ENCODE measurements at places on chromosomes 12 and 14.

- DNase-seq, result no peak
These were observed 208.2 kb upstream of the RTL1 start for GRCh38 chr14:101111620-101112290.

DNA sequence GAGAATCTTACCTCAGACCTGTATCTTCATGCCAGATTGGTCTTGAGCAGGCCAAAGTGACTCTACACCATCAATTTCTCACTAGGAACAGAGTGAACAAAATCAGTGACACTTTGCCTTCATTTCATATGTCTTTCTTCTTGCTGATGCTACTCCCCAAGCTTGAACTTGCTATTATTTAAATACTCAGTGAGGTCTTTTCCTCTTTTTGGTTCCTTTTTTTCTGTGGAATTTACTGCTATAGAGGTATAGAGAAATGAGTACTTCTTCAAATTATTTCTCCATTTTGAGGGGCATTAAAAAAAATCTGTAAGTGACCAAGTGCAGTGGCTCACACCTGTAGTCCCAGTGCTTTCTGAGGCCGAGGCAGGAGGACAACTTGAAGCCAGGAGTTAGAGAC lies at the start of gene GPR33:
Gene GPR33, minus strand, starts transcription at position 154 of the 400 bp plus-strand sequence. CDS start 4,074 bp downstream, outside the sequence.
- DNase-seq, result no peak

- DNase-seq, result no peak
These were observed 151.2 kb upstream of the DIO3 start for GRCh38 chr14:101410126-101410525.

DNA sequence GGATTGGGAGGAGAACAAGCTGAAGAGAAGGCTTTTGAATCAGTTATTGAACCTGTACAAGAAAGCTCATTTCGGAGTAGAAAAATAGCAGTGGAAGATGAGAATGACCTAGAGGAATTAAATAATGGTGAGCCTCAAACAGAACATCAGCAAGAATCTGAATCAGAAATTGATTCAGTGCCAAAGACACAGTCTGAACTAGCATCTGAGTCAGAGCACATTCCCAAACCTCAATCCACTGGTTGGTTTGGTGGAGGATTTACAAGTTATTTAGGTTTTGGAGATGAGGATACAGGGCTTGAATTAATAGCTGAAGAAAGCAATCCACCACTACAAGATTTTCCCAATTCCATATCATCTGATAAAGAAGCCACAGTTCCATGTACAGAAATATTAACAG lies 13.5 kb downstream of the MIA2 start:
- DNase-seq, result no peak

DNA sequence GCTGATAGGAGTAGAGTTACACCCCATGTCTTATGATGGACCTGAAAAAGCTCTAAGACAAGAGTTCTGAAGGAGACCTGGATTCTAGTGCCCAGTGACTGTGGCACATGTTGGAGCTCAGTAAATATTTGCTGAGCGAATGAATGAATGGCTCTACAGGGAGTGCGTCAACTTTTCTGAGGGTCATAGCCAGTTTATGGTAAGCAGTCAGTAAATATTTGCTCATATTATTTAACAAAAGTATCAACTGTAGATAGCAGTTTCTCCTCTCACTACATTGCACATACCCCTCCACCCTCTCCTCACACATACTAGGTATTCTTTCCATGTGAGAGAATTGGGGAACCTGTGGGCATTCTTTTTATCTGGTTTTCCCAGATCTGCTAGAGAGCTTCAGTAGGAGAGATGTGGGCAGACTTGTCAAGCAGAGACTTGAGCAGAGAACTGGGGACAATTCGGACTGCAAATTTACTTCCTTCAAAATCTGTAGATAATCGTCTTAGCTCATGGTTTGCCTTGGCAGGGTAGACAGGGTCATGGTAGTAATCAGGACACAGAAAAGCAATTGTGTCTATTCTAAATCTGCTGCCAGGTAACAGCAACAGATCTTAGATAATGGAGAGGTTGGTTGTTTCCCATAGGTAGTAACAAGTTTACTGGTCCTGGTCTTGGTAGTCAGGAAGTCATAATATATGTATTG lies 5.7 kb downstream of the SLC4A8 start:
- DNase-seq, result no peak

- no peak for DNase-seq
These were observed 9.9 kb upstream of the ACVR1B start for GRCh38 chr12:51941604-51942003.

DNA sequence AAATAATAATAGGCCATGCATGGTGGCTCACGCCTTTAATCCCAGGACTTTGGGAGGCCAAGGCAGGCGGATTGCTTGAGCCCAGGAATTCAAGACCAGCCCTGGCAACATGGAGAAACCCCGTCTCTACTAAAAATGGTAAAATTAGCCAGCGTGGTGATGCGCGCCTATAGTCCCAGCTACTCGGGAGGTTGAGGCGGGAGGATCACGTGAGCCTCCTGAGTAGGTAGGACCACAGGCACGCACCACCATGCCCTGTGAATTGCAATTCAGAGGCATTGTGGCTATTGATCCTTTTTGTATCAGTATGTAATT lies 2.3 kb downstream of the ARHGDIB start:
- DNase-seq, result no peak

GRCh38 chr12:8226355-8226754 lies 1.1 kb downstream of the FAM90A1 start:
- DNase-seq, result no peak

- no peak for DNase-seq
These were observed 93.4 kb upstream of the TMEM132D start for GRCh38 chr12:129997239-129997638.

- DNase-seq, result no peak
These were observed 54.3 kb downstream of the NINJ2 start for GRCh38 chr12:608921-609320.

DNA sequence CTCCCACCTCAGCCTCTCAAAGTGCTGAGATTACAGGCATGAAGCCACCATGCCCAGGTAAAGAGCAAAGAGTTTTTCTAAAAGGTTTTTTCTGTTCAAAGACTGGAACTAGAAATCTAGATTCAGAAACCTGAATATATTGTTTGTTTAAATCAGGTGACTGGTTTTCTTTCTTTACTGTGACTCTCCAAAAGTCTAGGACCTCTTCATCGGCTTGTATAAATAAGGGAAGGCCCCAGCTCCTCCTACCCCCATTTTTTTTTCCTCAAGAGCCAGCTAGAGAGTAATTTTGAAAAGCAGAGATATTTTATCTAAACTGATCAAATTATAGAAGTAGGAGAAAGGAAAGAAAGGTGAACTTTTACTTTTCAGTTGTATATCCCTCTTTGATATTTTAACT lies 48.0 kb downstream of the TMEM116 start:
- DNase-seq, result no peak

DNA sequence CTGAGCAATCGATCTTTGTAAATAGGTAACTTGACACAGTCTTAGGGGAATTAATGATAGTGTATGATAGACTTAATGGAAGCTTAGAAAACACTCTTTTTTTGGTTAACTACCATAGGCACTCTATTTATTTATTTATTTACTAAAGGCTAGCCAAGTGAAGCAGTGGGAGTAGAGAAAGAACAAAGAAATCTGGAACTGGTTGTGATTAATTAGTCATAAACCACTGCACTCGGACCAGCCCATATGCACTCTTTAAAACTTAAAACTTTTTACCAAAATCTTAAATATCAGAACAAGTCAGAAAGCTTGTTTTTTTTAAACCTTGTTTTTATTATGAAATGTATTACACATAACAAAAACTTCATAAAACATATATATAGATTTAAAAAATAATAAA lies 49.5 kb upstream of the SRP54 start:
- DNase-seq, result no peak

- DNase-seq, result no peak
These were observed 167.2 kb upstream of the FRMD6 start for GRCh38 chr14:51484485-51484884.

GRCh38 chr14:68881396-68881795 lies 88.5 kb upstream of the ZFP36L1 start:
- DNase-seq, result no peak

- DNase-seq, result no peak
These were observed 41.5 kb upstream of the NR2C1 start for GRCh38 chr12:95114766-95115405.

DNA sequence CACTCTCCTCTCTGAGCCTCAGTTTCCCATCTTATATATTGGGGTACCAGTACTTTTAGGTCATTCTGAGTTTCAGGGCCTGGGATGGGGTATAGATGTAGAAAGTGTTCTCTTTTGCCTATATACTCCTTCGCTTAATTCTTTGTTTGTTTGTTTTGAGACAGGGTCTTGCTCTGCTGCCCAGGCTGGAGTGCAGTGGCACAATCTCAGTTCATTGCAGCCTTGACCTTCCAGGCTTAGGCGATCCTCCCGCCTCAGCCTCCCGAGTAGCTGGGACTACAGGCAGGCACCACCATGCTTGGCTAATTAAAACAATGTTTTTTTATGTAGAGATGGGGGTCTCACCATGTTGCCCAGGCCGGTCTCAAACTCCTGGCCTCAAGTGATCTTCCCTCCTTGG lies 152.1 kb downstream of the AACS start:
- DNase-seq, result no peak

DNA sequence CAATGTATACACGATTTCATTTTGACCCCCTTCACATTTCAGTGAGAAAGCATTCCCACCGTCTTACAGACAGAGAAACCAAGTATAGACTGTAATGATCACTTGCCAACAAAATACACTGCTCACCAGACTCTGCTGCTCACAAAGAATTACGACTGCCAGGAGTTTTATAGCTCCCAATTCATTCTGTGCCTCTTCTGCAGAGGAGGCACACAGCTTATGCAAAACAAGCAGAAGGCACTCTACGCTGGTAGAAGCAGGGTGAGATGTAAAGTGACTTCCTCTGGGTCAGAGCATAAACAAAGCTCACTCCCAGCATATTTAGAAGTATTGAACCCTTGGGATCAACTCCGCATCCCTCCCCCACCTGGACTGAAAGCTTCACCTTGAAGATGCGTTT lies 14.6 kb downstream of the SPTB start:
- no peak for DNase-seq

DNA sequence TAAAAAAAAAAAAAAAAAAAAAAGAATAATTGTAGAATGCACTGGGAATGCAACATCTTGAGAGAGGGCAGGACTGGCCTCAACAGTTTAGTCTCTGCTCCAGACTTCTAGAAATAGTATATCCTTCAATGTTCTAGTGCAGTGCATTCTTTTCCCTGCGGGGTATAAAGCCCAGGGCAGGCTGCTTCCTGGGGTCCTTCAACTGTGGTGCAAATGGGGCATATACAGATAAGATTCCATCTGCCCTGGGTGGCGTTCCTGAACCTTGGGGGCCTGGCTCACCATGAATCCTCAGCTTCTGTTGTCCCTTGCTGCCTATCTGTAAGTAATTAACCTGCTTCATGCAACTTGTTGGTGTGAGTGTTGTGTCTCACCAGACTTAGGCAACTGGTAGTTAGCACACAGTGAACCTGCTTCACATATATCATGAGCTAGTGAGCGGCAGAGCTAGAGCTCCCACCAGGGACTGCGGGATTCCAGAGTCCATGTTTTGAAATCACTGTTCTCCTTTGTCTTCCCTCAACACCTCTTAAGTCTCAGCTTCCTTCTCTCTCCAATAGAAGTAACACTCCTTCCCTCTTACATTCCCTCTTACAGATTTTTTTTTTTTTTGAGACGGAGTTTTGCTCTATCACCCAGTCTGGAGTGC lies 177.6 kb downstream of the SUDS3 start:
- DNase-seq, result no peak

DNA sequence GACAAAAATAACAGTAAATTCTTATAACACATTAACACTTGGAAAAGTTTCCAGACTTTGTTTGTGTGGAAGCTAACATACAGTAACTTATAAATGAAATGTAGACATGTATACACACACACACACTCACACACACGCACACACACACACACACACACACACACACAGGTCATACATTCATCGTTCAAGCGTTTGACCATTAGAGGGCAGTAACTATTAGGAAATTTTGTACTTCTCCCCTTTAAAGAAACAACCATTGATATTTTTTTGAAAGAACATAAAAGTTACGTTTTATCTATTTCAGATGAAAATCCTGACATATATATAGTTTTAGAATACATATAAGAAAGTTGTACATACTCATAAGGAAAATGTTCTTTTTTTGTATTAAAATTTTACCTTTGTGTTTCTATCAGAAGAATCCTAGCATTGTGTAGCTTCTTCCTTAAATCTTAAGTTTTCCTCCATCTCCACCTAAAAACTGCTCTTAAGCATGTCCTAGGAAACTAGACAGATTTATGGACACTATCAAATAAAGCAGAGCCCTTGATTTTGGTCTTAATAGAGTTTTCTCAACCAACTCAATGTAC lies 29.0 kb downstream of the PTPRQ start:
- no peak for DNase-seq

- DNase-seq, result no peak
These were observed 9.9 kb downstream of the CERS5 start for GRCh38 chr12:50157259-50157658.

DNA sequence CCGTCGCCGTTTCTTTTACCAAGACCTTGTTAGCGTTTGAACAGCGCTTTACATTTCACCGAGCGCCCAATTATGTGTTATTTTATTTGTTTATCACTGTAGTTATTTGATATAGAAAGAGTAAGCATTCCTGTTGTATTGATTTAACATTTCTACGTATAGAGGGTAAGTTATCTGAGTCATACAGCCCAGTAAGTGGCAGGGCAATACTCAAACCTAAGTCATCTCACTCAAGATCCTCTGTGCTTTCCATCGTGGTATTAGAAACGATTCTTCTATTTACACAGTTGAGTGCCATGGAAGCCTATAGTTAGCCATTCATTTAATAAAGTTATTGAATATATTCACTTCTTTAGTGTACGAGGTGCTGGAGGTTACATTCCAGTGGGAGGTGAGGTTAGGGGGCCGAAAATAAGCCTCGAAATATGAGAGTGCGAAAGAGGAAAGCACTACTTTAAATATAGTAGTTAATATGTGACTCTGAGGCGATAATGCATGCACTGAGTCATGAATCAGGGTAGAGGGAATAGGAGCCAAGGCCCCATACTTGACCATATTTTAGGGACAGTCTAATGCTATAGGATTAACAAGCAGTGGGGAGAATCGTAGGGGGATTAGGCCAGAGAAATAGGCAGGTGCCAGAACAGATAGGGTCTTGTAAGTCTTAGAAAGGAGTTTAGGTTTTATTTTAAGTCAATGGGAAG lies 629 bp downstream of the RAD51AP1 start:
- DNase-seq, result no peak

GRCh38 chr12:27754795-27755194 lies 25.2 kb upstream of the KLHL42 start:
- DNase-seq, result no peak

DNA sequence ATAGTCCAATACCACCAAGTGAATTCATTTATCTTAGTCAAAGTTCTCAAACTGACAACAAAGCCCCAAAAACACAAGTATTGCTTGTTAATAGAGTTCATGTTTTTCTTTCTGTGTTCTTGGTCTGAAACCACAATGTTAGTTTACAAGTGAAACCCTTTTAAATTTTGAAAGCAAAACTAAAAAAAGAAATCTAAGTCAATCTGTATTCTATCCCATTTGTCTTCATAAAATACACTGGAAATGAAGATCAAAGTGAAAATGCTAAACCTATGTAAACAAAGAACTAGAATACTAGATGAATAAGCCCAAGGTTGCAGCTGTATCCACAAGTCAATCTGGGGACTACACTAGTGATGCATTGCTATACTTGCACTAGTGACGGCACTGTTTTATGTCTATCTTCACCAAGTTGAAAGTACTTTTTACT lies 10.4 kb downstream of the MAP4K5 start:
- no peak for DNase-seq

All from activated CD8-positive, alpha-beta memory T cell treated with anti-CD3 and anti-CD28 coated beads, Interleukin-2, amount 50 U/mL, for 4 hours (primary cell).